ENCODE measurements at places on chromosomes 1 and 21.

GRCh38 chr1:202278751-202279150 lies 63.0 kb downstream of the UBE2T start:
- DNase-seq, result no peak

GRCh38 chr1:23593042-23593521 lies 33.8 kb upstream of the ID3 start:
- DNase-seq, result no peak

DNA sequence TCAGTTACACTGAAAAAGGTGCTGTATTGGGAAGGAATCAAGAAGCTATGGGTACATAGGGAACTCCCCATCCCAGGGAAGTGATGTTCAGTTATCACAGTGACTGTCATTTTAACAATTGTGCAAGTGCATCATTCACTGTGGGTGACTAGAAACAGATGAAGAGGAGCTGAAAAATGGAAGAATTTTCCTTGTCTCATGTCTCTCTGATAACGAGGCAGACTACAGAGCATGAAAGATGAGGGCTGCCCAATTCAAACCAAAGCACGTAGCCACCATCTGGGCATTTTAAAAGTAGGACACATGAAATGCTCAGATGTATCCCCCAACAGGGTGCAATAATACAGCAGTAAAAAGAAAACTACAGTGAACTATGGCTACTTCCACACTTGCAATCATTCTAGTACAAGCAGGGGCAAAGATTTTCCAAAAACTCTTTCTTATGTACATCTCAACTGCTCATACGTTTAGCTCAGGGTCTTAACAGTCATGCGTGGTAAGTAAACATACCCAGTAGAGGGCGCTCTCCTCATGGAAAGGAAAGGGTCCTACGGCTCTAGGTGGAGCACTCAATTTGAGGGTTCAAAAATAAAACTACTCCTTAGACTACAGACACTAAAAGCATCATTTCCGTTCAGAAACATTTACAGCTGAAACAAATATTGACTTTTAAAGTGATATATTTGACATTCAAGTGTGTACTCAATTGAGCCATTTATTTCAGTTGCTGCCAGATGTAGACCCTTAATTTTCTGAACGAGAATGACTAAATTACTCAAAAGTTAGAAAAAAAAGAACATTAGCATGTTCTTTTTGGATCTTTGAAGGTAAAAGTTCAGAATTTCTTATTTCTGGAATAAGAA lies 143.2 kb downstream of the KCTD3 start:
- no peak for DNase-seq

- DNase-seq, result no peak
Observed at GRCh38 chr1:226983247-226983991, 43.3 kb downstream of the COQ8A start.

DNA sequence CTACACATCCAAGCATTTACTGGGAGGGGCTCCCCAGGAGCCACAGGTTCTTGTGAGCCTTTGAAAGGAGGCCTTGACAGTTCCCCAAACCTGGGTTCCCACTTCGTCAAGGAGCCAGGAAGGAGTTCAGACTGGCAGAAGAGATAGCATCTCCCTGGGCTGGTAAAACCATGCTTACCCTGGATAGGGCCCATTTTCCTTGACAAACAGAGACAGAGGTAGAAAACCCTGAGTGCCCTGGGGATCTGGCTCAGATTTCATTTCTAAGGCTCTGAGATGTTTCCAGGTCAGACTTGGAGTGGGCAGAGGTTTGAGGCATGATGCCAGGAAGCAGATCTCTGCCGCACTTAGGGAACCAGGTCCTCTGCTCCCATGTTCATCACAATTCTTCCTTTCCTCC lies 2.7 kb downstream of the ETNK2 start:
- DNase-seq, result no peak

DNA sequence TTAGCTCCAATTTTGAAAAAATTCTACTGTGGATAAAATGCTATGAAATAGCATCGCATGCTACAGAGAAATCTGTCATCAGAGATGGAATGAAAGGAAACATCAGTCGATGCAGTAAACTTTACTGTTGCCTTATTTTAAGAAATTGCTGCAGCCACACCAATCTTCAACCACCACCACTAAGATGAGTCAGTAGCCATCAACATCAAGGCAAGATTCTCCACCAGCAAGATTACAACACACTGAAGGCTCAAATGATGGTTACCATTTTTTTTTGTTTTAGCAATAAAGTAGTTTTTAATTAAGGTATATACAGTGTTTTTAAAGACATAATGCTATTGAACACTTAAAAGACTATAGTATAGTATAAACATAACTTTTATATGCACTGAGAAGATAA lies 95.6 kb upstream of the JUN start:
- no peak for DNase-seq

DNA sequence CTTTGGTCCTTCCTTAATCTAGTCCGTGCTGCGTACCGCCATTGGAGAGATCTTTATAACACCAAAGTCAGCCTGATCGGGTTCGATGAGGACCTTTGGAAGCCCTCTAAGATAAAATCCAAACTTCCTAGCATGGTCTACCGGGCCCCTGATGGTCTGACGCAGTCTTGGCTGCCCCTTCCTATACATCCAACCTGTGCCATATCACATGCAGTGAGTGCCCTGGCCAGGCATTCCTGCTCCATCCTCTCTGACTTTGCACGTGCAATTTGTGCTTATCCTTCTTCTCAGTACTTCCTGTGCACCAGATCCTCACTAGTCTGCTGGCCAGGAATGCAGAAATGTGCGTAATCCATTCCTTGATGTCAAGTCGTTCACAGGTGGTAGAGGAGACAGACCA lies 45.6 kb downstream of the CFAP57 start:
- DNase-seq, result no peak

GRCh38 chr1:215583185-215583749 lies 16.2 kb downstream of the KCTD3 start:
- DNase-seq, result no peak

DNA sequence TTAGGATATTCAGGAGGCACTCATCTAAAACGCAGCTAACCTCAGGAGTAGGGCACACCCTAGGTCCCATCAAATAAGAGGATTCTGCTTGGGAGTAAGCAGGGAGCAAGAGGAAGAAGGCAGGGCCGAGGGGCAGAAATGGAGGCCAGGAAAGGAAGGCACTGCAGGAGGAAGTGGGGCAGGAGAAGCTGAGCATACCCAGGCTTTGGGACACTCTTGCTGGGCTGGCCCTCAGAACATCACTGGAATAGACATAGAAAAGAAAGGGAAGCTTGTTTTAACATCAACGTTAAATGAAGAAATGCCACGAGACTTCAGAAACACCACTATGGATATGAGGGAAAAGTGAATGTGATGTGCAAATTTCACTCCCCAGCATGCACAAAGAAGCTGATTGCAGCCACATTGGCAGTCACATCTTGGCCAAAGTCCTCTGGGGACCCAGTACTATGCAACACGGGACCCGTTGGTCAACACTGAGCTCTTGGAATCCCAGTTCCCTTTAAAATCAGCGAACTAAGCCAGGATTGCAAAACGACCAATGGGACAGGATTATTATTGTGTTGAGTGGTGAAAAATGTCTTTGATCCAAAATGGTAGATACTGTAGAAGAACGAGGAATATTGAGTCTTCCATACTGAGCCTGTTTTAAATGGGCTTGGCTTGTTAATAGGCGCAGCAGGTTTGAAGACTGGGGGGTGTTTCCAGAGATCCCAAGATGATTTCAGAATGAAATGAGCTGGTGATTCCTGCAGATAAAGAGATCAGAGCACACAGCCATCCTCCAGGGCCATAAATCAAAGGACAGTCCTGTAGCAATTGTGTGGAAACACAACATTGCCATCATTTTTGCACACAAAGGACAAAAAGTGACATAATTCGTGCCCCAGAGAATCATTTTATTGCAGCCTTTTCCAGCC lies 152.4 kb downstream of the TOMM20 start:
- no peak for DNase-seq

GRCh38 chr1:48203287-48203900 lies 19.1 kb upstream of the SLC5A9 start:
- DNase-seq, result no peak

DNA sequence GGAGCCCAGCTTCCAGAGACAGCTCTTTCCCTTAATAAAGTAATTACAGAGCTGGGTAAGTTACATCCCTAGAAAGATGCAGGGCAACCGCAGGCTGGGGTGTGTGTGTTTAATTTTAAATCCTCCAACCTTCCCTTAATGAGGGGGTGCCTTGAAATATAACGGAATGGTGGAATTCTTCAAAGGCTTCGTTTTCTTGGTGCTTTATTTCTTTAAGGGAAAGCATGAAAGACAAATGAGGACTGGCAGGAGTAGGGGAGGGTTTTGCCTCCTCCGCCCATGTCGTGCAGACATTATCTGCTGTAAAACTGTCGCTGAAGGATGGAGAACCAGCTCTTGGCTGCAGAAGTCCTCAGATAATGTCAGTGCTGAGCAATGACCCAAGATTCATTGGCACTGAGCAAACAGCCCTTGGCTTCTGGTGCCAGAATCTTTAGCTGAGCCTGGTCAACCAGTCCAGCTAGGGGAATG lies 15.5 kb downstream of the SLC6A17 start:
- no peak for DNase-seq

- no peak for DNase-seq
Observed at GRCh38 chr1:16173447-16174260, 17.8 kb upstream of the EPHA2 start.

DNA sequence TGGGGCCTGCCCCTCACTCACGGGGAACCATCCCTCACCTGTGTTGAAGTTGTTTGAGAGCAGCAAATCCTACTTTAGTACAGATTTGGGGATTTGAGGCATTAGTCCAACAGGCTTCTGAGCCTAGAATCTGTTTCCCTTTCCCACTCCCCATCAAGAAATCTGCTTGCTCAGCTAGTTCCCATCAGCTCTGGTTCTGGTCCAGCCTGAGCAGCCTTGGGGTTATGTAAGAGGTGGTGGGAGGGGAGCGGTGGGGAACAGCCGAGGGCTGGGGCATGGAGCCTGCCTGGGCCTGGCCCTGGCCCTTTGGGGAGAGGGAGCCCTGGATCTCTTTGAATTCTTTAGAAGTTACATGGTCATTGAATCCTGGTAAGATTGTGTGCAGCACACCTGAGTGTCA lies 4.1 kb downstream of the GSTM5 start:
- no peak for DNase-seq

- no peak for DNase-seq
Observed at GRCh38 chr1:240709676-240710075, 97.7 kb upstream of the GREM2 start.

DNA sequence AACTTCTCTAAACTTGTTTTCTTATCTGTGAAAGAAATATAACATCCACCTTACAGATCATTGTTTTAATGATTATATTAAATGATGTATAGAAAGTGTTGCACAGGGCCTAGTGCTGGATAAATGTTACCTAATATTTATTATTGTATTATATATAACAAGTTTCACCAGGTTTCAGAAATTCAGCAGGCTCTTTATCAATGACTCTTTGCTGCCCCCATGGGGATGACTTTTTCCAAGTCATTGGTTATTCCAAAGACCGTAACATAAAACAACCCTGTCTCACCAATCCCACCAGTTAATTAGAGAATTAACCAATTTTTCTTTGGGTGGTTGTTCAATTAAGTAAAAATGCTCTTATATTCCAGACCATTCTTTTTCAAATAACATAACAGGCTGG lies 7.3 kb upstream of the DEDD start:
- no peak for DNase-seq

DNA sequence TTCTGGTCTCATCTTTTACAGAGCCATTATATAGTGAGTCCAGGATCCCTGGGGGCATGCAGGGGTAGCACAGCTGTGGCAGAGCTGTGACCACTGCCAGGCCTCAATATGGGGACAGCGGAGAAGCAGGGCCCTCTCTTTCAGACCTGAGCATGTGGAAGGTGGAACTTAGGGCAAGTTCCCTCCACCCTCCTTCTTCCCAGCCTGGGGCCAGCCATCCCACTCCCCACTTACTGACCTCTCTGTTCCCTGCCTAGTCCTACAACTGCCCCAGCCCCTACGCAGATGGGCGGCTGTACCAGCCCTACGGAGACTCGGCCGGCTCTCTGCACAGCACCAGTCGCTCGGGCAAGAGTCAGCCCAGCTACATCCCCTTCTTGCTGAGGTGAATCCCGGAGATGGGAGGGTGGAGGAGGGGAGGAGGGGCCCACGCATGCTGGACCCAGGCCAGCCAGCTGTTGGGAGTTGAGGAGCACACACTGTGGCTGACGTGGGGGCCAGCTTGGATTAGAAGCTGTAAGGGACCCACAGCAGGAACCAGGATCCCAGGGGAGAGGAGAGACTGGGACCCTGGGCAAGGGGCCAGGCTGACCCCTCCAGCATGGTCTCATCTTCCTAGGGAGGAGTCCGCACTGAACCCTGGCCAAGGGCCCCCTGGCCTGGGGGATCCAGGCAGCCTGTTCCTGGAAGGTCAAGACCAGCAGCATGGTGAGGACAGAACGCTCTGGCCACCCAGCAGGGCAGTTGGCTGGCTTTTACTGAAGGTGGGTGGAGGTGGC lies 10.7 kb downstream of the PSRC1 start:
- DNase-seq, result no peak

DNA sequence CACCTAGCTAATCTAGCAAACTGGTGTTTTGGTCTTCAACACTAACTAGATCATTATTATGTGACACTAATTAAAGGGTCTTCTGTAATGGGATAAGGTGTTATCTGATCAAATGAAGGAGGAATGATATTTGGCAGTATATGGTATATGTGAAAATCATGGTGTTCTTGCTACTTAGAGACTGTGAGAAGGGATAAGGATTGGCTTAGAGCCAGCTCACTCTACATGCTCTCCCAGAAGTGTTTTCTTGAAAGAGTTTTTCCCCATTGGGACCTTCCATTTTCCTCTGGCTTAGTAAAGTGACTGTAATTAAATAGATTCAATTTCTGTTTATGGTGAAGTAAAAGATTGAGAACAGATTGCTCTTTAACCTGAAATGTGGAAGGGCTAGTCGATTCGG lies 71.2 kb upstream of the RGL1 start:
- DNase-seq, result no peak

- peak; percentile 88 for DNase-seq
Observed at GRCh38 chr1:152162792-152163463, 3.9 kb upstream of the RPTN start.

- DNase-seq, result no peak
Observed at GRCh38 chr21:37405629-37406028, 39.1 kb downstream of the DYRK1A start.

DNA sequence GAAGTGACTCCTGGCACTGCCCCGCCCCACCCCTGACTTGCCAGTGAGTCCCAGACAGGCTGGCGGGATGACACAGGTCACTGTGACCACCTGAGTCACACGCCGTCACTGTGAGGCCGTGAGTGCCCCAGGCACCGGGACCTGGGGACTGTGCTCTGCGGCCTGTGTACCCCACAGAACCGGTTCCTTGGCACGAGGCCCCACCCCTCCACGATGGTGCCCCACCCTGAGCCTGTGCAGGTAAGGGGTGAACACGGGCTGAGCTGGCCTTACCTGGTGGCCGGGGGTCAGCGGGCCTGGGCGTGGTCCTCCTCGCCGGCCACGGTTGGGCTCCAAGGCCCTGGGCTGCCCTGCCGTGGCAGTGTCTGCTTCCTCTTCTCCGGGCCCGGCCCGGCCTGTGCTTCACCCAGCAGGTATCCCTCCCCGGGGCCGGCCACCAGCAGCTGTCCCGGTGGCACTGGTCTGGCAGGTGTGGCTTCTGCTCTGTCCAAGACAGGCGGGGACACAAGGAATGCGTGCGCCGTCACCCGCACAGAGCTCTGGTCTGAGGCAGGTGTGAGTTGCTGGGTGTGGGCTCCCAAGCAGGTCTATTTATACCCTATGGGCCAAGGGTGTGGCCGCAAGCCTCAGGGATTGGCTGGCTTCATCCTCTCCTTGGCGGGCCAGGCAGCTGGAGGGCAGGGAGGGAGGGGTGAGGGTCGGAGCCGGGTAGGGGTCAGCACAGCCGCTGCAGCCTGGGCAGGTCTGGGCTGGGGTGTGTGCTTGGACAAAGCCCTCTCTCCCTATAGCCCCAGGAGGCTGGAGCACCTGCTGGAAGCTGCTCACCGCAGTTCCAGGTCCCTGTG lies at the start of gene RNF223:
Gene RNF223 (minus strand): TSS at position 564 of the 845 bp plus-strand sequence. CDS start 1,740 bp downstream, outside the sequence.
- no peak for DNase-seq

Measured in non-pigmented ciliary epithelial cell (primary cell).